Islet precursor cell (in vitro differentiated cells): ENCODE measurements at places on chromosomes 11 and 22.

DNA sequence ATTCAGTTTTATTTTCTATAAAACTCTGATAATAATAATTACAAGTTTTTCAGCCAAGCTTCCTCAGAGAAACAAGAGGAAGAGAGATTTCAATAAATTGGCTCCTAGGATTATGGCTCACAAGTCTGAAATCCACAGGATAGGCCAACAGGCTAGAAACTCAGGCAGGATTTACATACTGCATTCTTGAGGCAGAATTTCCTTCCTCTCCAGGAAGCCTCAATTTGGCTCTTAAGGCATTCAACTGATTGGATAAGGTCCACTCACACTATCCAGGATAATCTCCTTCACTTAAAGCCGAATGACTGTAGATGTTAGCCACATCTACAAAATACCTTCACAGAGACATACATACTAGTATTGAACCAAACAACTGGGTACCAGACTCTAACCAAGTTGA lies 120.3 kb upstream of the FAT3 start:
- DNase-seq: no peak

DNA sequence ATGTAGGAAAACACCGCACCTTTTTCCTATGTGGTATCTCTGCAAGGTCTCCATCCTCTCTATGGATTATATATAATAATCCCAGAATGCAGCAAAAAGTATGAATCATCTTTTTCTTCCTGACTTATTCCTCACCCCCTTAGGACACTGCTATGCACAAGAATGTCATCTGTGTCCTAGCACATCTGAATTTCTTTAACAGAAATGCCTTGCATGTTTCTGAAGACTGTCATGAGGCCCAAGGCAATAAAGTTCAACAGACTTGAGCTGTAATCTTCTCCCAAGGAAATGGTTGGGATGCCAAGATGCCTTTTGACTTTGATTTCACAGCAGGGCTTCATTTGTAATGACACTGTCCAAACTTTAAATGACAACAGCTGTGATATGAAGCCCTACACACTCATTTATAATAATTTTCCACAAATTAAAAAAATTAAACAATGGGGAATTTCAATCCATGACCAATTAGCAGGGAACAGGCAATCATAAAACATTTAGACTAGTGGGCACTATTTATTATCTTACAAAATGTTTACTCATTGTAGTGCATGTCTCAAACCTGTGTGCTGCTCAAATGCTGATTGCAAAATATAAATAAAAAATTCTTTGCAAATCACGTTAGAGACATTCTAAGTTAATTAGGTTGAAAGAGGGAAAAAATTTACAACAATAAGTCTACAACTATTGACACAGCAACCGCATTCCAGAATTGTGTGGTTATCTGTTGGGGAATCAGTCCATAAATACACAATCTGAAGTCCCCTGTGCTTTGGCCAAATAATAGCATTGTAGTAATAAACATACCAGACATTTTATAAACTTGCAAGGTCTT lies 242.3 kb downstream of the SWAP70 start:
- peak; percentile 85 for DNase-seq

DNA sequence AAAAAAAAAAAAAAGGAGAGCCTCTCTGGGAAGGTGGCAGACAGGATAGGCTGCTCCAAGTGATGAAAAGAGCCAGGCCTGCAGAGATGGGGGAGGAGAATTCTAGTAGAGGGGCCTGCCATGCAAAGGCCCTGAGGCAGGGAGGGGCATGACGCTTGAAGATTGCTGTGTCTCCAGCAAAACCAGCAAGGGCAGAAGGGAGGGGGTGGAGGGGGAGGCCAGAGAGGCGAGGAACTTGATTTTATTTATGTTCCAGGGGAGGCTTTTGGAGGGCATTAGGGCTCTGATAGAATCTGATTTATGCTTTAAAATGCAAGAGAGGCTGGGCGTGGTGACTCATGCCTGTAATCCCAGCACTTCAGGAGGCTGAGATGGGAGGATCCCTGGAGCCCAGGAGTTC lies 16.7 kb upstream of the PACSIN2 start:
- DNase-seq: peak; percentile 81

- peak; percentile 89 for DNase-seq
These were observed 119.5 kb upstream of the ISX start for GRCh38 chr22:34946339-34946985.

- peak; percentile 67 for DNase-seq
These were observed 24.1 kb downstream of the ASCC2 start for GRCh38 chr22:29814003-29814402.

DNA sequence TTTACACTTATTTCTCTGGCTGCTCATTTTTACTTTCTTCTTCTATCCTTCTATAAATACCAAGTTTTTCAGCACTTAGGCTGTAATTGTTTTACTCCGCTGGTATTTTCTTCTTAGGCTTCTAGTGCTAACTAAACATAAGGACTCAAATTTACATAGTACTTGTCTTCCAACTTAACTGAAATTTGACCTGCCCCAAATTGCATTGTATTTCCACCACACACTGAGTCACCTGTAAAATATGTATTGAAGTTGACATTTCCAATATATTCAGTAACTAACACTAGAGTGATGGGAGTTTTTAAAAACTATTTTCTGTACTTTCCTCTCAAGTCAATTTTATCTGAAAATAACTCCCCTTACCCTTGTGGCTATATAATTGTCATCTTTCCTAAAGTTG lies 1794.1 kb upstream of the RAG2 start:
- DNase-seq: no peak

DNA sequence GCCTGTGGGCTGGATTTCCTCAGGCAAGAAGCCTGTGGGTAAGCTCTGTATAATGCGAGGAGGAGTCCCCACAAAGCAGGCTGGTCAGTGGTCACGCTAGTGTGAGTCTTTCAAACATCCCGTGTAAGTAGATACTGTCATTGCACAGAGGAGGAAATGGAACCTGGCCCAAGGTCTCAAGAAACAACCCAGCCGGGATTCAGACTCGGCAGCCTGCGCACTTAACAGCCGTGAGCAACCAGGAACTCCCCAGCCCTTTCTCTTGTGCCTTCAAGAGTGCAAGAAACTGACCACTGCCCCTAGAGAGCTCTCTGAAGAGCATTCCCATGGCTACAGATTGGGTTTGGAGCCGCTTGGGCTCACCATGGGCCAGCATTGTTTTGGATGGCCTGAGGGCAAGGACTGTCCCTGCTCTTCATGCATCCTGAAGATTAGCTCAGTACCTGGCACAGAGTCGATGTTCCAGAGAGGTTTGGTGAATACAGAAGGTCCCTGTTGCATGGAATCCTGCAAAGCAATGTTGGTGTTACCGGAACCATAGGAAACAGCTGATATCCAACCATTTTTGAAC lies 6.0 kb downstream of the MPST start:
- DNase-seq: no peak

GRCh38 chr11:86069408-86070101 lies 671 bp upstream of the PICALM start:
- peak; percentile 93 for DNase-seq

DNA sequence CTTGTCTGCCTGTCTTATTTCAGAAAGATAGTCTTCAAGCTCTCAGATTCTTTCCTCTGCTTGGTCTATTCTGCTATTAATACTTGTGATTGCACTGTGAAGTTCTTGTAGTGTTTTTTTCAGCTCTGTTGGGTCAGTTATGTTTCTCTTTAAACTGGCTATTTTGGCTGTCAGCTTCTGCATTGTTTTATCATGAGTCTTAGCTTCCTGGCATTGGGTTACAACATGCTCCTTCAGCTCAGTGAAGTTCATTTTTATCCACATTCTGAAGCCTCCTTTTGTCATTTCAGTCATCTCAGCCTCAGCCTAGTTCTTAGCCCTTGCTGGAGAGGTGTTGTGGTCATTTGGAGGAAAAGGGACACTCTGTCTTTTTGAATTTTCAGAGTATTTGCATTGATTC lies 15.5 kb upstream of the DEPDC7 start:
- no peak for DNase-seq

- no peak for DNase-seq
These were observed 1018.3 kb upstream of the RAG2 start for GRCh38 chr11:37616291-37616690.

GRCh38 chr22:30767661-30768060 lies 73.0 kb downstream of the OSBP2 start:
- DNase-seq: no peak

GRCh38 chr22:19497245-19497644 lies 17.5 kb downstream of the CDC45 start:
- DNase-seq: no peak

GRCh38 chr11:83284501-83285150 lies 1.5 kb downstream of the CCDC90B start:
- no peak for DNase-seq

DNA sequence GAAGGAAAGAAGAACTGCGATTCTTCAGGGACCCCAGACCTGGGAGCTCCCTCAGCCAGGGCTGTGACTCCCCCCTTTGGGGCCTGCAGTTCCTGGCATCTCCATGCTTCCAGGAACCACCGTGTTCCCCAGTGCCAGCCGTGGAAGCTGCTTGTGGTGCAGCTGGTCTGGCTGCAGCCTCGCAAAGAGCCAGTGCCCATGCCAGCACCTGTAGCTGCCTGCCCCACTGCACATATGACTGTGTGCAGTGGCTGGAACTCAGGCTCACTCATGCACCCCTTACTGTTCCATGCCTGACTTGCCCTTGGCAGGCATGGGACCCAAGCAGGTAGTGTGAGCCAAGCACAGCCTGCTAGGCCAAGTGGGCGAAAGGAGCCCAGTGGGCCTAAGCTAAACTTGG lies 401.3 kb downstream of the LRRC4C start:
- DNase-seq: no peak

DNA sequence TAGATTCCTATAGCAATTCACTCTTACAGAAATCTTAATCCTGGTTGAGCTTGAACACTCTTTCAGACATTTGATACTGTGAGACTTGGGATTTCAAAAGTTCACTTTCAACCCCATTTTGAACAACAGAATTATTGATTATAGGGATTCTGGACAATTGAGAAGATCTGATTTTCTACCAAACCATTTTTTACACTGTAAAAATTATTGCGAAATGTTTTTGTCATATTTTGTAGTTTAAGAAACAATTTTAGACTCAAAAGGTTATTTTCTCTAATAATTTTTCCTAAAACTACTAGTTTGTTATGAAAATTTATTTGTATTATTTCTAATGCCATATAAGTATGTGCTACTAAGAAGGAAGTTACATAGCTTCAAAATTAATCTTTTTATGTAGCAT lies 36.4 kb downstream of the PIWIL4 start:
- no peak for DNase-seq

DNA sequence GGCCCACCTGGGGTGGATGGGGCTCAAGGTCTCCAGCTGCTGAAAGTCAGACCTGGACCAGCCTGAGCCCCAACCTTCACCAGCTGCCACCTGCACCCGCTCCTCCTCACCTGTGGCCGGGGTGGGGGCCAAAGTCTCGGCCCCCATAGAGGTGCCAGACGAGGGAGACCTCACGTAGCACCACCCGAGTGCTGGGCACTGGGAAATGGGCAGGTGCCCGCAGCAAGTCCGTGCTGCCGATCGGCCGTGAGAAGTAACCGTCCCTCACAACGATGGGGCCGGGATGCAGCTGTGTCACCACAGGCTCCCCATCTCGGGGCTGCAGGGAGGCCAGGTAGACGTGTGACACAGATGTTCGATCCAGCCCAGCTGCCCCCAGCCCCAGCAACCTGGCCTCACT lies 16.2 kb downstream of the ATG2A start:
- DNase-seq: no peak

DNA sequence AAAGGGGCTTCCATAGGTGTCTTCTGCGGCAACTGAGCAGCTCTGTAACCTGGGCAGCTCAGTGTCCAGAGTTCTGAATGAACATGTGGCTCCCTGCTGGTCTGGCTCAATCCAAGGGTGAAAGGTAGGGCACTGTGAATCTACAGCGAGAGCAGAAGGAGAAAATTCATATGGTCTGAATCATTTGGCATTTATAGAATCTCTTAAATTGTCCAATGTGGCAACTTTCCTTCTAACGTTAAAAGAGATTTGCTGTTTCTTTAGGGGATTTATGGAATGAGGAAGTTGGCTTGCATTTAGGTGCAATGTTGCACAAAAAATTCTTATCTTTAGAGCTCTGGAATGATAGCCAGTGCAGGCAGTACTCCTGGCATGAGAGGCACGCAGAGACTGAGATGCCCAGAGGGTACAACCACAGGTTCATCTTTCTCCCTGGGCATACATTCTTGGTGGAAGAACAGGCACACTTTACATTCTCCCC lies 17.0 kb downstream of the ATXN10 start:
- DNase-seq: no peak

GRCh38 chr11:119189393-119189792 lies 4.1 kb downstream of the NHERF4 start:
- DNase-seq: no peak

GRCh38 chr11:122976734-122977469 lies 4.7 kb downstream of the BSX start:
- DNase-seq: peak; percentile 62

DNA sequence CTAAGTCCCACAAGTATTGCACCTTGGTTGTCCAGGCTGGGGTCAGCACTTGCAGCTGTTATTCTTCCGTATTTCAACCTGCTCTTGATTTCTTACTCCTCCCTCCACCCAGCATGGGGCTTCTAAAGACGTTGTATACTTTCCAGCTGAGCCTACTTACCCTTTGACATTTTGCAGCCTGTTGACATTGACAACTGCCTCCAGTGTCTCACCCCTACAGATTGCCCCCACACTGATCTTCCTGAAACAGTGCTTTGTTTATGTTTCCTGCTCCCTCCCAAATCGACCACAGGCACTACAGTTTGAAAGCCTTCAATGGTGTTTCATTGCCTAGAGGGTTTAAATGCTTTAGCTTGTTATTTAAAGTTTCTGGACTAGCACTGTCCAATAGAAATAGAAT lies 56.6 kb downstream of the FAM83F start:
- DNase-seq: no peak

DNA sequence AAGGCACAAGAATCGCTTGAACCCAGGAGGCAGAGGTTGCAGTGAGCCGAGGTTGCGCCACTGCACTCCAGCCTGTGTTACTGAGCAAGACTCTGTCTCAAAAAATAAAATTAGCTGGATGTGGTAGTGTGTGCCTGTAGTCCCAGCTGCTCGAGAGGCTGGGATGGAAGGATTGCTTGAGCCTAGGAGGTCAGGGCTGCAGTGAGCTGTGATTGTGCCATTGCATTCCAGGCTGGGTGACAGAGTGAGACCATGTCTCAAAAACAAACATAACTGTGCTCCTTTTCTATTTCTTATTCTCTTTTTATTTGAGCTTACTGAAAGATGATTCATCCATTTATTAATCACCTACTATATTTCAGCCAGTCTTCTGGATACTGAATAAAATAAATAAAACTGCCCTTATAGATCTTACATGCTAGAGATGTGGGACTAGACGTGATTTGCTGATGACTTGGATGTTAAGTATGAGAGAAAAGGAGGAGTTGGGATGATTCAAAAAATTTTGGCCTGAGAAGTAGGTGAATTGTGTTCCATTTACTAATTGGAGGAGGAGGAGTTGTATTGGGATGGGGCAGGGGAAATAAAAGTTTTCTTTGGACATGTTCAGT lies 18.0 kb downstream of the PAAF1 start:
- DNase-seq: no peak

GRCh38 chr22:39893526-39893925 lies at the start of gene ENTHD1:
Gene ENTHD1, minus strand, starts transcription at chr22:39893760. Its CDS starts 6,012 bp downstream, at chr22:39887748.
- DNase-seq: no peak

- DNase-seq: peak; percentile 49
These were observed 593.6 kb downstream of the CNTN5 start for GRCh38 chr11:99614352-99614751.
